ENCODE measurements at places on chromosomes 7 and 10.
A peak's percentile ranks its signal among the peaks of the same experiment; 100 is the strongest.

DNA sequence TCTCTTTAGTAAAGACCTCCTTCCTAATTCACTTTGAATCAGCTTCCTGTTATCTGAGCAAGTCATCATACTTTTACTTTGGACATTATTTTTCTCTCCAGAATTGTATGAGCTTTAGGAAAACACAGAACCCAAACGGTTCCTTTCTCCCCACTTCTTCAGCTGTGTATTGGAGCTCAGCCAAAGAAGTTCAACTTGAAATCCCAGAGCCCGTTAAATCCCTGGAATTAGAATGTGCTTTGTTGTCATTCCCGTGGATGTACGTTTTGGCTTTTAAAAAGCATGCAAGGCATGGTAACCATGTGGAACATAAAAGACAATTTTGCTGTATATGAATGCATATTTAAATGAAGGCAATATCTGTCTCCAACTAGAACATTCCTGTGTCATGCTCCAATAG is 46.6 kb downstream of the AGMO start:
- peak; percentile 30 for DNase-seq

DNA sequence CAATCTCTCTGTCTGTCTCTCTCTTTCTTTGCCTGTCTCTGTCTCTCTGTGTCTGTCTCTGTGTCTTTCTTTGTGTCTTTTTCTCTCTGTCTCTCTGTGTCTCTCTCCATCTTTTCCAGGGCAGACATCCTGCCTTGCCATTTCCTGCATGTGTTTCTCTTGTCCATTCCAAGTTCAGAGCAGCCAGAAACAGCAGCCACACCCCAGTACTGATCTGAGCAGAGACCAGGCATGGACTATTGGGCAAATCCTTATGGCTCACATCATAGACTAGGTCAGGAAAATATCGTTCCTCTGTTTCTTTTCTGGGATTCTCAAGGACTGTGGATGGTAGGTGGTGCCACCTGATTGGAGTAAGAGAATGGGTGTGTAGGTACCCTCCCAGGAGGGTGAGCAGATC is 95.8 kb downstream of the RAMP3 start:
- DNase-seq, result no peak

DNA sequence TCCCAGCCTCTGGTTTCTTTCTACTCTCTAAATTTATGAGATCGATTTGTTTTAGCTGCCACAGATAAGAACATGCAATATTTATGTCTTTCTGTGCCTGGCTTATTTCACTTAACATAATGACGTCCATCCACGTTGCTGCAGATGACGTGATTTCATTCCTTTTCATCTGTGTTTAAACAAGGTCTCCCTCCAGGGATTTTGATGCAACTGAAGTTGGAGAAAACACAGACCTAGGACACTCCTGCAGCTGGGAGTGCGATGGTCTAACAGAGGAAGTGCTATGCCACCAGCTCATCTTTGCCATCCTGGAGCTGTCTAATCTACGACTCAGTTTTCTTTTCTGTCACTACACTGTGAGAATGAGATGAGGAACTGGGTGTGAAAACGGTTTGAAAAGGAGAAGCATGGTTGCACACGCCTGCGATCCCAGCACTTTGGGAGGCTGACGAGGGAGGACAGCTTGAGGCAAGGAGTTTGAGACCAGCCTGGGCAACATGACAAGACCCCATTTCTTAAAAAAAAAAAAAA is 1.5 kb upstream of the KCTD7 start:
- DNase-seq, result no peak

DNA sequence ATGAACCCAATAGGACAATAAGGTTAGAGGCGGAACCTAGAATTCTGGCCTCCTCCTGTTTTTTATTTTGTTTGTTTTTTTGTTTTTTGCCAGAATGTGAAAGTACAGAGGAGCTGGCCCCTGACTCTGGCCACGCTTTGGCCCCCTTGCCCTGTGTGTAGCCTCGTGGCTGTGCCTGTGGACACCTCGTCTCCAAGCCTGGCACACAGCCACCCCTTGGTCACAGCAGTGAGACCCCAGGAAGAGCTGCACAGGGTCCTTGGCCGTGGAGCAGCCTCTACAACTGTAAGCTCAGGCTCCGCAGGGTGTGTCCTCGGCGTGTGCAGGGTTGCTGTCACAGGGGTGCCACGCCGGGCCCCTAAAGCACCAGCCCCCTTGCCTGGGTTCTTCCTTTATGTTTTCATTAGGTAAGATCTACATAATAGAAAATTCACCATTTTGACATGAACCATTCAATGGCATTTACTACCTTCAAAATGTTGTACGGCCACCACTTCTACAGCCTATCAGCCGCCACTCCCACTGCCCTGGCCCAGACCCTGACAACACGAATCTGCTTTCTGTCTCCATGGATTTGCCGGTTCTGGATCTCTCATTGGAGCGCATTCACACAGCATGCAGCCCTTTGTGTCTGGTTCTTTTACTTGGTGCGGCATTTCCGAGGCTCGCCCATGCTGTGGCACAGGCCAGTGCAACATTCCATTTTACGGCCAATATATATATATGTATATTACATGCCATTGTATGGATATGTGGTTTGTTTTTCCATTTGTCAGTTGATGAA is 51.0 kb downstream of the AMZ1 start:
- no peak for DNase-seq

GRCh38 chr7:133155642-133156041 is 73.8 kb upstream of the CHCHD3 start:
- no peak for DNase-seq

- DNase-seq, result no peak
These were observed 4.1 kb downstream of the PIP4K2A start for GRCh38 chr10:22710139-22710745.

- DNase-seq, result no peak
These were observed 37.8 kb downstream of the DNAJB12 start for GRCh38 chr10:72316748-72317435.

DNA sequence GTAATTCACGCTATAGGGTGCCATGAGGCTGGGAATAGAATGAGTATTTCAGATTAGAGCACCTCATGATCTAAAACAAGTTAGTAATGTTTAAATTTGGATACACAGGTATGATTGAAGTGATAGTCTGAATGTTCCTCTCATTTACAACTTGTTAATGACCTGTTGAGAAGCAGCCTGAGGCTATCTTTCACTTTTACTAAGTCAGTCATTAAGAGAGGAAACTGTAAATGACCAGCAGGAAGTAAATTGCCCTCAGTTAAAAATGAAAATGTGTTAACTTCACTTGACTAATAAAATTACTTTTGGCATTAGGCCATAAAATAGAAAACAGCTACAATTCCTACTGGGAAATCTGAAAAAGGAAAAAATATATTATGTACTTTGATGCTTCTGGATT is 1042.0 kb downstream of the DNAJB9 start:
- no peak for DNase-seq

GRCh38 chr10:49634069-49634660 is 20.3 kb downstream of the CHAT start:
- no peak for DNase-seq

DNA sequence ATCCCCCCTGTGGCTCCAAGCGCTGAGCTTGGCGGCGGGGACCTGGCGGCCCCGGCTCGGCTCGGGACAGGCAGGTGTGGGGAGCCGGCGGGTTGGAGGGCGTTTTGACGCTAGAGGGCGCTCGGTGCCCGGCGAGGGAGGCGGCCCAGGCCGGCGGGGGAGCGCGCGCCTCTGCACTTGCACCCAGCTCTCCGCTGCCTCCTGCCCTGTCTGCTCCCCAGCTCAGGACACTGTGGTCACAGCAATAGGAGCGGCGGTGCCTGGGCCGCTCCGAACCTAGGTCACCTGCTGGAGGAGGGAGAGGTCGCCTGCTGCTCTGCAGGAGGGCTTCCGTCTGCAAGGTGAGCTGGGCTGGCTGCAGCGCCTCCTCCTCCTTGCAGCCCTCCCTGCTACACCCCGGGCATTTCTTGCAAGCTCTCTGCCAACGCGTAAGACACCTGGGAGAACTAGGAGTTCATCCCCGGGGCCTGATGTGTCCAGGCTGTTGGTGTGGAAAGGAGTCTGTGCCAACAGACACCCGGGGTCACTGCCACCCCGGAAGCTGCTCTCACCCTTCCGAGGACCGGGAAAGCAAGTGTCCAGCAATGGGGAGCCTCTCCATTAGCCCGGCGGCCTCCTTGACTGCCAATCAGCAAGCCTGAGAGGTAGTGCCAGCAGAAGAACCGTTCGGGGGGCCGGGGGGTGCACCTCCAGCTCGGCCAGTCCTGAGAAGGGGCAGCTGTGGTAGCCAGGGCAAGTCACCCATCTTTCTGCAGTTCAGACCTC is 620.4 kb downstream of the GALNT17 start:
- DNase-seq, result peak; percentile 63

- no peak for DNase-seq
These were observed 73.5 kb upstream of the PDSS1 start for GRCh38 chr10:26624006-26624405.

DNA sequence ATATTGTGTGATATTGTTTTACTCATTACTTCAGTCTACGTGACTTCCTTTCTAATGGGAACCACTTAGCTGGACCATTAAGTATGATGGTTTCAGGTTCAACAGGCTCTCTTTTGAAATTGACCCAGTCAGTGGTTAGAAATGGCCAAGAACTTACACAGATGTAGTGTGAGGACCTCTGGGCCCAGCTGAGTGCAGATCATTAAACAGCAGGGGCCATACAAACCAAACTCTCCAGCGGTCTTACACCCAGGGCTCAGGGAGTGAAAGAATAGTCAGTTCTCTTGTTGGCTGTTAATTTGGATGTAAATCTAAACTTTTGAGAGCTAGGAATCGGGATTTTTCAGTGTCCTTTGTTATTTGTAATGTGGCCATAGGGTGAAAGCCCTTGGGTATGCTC is 107.3 kb downstream of the CELF2 start:
- DNase-seq, result no peak

GRCh38 chr10:58627392-58627791 is 114.7 kb downstream of the BICC1 start:
- no peak for DNase-seq

GRCh38 chr7:97018791-97019531 is 5.7 kb downstream of the DLX5 start:
- no peak for DNase-seq

DNA sequence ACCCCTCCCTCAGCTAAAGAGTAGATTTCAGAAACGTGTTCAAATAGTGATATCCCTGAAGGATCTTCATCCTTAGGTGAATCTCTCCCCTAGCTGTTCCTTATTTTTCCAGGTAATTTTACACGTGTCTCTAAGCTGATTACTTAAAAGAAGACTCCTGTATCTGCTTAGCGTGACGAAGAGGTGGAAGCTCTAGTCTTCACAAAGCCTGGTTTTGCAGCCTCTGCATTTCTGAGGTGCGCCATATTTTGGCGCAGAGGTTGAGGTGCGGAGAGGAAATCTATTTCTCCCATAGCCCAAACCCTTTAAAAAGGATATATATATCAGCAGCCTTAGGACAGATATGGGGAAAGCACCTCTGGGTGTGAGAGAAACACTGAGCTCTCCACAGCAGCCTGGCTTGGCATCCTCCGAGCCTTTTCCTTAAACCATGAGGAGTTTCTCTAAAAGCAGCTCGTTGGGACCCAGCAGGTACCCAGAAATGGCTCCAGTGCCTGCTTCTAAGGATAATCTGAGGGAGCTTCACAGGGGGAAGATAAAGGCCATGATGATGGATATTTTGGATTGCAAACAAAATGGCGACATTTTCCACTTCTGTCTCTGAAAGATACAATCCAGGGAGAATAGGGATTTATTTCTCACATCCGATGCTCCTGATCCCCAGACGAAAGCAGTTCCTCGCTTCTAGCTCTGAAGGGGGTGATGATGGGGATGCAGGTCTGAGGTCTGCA is 3.0 kb upstream of the HOXA2 start:
- no peak for DNase-seq

- DNase-seq, result no peak
These were observed 36.2 kb downstream of the RAMP3 start for GRCh38 chr7:45193828-45194227.

- DNase-seq, result no peak
These were observed 137.2 kb upstream of the LSM8 start for GRCh38 chr7:118046801-118047200.

- no peak for DNase-seq
These were observed 218.8 kb downstream of the ZWINT start for GRCh38 chr10:56142092-56142728.

- DNase-seq, result no peak
These were observed 27.0 kb upstream of the UBN2 start for GRCh38 chr7:139203992-139204391.

DNA sequence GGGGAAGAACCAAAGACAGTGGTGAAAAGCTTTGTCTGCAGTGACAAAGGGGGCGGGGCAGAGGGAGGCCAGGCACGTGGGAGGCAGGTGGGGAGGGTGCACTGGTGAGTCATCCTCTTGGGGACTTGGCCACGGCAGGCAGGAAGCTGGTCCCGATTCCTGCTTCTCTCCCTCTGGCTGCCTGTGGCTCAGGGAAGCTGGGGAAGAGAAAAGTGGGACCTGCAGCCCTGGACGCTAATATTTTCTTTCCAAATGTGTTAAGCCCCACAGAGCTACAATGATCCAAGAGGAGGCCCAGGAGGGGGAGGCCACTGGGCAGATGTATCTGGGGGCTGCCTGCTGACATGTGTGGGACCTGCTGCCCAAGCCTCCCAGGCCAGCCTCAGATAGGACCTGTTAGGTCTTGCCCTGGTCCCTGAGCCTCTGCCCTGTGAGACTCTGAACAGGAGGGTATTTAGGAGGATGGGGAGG is 231.8 kb downstream of the KCNMA1 start:
- no peak for DNase-seq

GRCh38 chr10:35608328-35608672 is 3.2 kb downstream of the GJD4 start:
- no peak for DNase-seq

All from left hindlimb (tissue), 1 donor.